ENCODE measurements at places on chromosomes 2 and 18. TPM values are rescaled to one million over a fixed set of nuclear protein-coding genes. Genes with fewer than 3 reads are reported as not detected.

DNA sequence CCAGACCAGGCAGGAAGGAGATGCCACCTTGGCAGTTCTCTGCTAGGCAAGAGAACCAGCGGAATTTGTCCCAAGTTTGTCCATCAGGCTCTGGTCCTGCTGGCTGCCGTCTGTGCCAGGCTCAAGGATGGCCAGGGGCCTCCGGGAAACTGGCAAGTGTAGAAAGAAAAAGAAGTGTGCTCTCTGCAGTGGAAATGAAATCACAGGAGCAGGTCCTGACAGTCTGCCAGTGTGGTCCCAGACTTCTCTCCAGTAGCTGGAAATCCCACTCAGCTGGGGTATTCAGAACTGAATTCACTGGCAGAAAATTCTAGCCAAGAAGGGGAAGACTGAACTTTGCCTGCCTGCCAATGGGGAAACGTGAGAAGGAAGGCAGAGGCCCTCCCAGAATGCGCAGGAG, 91.0 kb downstream of the STPG4 start:
- DNase-seq: no peak
- H3K4me3 ChIP-seq: no peak overlapping the region

The CRYBA2 gene
- total RNA-seq: not detected

- no peaks in the 10 kb centered on the region for H3K36me3 ChIP-seq
- H3K4me3 ChIP-seq: no peak overlapping the region
- H3K27me3 ChIP-seq: no peaks in the 10 kb centered on the region
- H3K27ac ChIP-seq: no peak overlapping the region
- DNase-seq: no peak
Observed at GRCh38 chr2:213089438-213089837, 62.0 kb downstream of the IKZF2 start.

DNA sequence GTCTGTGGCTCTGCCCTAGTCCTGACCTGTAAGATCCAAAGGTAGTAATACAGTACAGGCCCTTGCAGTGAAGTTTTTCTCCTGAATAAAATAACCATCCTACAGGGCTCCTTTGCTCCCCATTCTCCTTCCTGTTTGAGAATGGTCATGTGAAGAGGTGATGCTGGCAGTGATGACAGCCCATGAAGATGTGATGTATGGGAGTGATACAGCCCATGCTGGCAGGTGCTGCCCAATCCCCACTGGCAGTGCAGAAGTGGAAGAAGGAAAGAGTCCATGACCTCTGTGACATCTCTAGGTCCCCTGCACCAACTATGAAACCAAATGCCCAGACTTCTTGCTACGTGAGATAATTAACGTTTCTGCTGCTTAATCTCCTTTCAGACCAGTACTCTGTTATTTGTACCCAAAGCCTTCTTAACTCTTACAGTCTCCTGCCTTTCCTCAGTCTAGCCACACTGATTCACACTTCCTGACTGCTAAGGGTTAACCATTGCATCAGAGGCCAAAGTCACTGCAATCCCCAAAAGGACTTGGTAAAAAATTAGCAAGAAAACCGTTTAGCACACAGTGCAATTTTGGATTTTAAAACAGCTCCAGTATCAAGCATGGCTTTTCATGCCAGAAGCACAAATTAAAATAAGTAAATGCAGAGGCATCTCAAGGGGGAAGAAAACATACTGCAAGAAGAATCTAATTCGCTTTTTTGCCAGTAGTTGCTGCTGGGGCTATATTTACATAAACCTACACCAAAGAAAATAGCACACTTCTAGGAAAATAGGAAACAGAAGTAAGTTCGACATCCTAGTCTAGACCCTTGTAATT, 98.0 kb downstream of the STK39 start:
- no peaks in the 10 kb centered on the region for H3K4me1 ChIP-seq
- no peak for DNase-seq
- H3K36me3 ChIP-seq: no peaks in the 10 kb centered on the region
- no peak overlapping the region for H3K4me3 ChIP-seq
- H3K27me3 ChIP-seq: no peaks in the 10 kb centered on the region

The DCDC2C gene
- total RNA-seq: 13.1 TPM

Measured in thoracic aorta (tissue), 2 donors.